ENCODE measurements at places on chromosomes 3 and 15.
A peak's percentile ranks its signal among the peaks of the same experiment; 100 is the strongest.

- no peak for DNase-seq
These were observed 12.8 kb upstream of the CSRNP1 start for GRCh38 chr3:39166134-39166710.

DNA sequence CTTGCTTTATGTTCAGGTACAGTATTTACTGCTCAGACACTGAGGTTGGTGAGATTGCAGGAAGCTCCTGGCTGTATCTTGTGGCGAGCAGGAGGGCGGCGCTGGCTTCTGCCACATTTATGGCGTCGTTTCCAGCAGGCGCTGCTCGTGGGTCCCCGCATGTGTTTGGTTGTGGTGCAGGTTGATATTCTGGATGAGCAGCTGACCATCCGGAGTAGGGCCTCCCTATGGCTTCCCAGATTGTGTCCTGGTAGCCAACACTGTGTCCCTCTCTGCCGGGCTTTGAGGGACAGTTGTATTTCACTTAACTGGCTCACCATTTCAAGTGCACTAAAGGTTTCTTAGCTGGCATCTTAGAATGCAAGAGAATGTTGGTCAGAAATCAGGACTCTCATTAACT, 386.5 kb upstream of the TPM1 start:
- no peak for DNase-seq

DNA sequence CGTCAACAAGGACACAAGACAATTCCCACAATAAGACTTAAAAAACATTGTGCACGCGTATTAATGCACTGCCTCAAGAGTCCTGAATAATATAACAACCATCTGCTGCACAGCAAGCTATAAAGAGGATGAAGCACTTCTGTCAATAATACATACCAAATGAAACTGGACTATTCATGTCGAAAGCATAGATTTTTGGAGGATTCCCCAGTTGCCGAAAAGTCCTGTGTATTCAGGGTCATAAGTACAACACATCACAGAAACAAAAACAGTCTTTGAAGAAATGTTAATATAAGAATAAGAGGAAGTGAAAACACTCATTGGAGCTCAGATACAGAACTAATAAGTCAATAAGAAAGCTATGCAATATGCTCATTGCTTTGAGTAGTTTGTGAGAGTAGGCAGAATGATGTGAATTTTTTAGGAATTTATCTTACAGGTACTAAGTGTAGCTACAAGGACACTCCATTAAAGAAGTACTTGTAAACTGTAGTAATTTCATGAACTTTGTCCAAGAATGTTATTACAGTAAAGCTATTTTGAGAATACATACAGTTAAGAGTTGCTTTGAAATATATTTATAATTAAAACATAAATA, 31.6 kb downstream of the CBLB start:
- no peak for DNase-seq

GRCh38 chr3:188853856-188854771, 317.7 kb upstream of the TPRG1 start:
- DNase-seq = no peak

- DNase-seq = no peak
These were observed 185.5 kb upstream of the KCNMB2 start for GRCh38 chr3:178350763-178351162.

- no peak for DNase-seq
These were observed 41.0 kb upstream of the C15orf61 start for GRCh38 chr15:67479781-67480505.

DNA sequence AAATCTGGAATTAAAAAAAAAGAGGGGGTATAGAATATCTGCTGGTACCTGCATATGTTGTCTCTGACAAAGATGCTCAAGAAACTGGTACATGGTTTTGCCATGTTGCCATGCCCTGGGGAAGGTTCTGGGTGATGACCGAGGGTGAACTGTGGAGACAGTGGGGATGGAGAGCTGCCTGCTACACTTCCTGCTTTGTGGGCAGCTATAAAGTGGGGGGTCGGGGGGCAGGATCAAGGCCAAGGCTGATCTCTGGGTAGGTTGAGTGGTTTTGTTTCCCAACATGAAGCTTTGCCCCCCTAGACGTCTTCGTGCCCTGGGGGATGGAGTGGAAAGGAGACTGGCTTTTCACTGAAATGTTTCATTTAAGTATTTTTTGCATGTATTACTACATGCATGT, 74.6 kb downstream of the IQSEC1 start:
- DNase-seq = no peak

DNA sequence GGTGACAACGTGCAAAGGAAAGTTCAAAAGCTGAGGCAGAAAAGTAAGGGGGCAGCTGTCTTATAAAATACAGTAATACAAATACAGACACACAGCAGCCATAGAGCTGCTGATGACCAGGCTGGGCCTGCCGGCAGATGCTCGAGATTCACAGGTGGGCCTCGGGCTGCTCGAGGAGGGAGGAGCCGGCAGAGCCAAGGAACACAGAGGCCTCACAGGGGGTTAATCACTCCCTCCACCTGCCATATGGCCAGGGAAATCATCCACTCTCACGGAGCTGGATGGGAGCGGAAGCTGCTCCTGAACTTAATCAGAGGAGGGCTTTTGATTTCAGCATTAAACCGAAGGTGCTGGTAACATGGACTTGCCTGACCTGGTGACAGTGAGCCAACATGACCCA, 29.6 kb upstream of the MGLL start:
- DNase-seq = no peak

- no peak for DNase-seq
These were observed 29.6 kb downstream of the TLNRD1 start for GRCh38 chr15:81030301-81030750.

GRCh38 chr3:4225005-4225471, 78.1 kb upstream of the SETMAR start:
- no peak for DNase-seq

DNA sequence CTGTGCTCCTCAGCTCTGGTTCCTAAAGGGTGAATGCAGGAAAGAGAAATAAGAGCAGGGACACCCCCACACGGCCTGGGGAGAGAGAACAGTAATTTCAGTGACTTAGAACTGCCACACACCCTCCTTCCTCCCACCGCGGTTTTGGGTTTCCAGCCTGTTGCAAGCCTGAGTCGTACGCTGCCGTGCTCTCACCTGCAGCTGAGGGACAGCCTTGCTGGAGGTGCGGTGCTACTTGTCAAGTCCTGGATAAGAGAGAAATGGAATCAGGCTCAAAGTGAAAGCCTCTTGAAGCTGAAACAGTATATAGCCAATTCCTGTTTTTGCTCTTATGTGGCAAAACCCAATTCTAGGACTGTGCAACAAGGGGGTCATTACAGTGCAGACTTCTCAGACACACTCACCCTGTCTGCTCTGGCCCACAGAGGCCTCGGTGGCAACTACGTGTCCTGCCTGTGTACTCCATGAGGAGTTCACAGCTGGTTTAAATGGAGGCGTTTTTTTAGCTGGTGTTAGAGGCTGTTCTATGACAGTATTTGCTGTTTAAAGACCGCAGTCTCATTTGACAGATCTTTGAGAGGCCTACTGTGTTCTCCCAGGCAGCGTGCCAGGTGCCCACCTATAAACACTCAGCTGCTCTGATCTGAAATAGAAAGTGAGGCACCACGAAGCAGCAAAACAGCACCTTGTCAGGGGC, 42.9 kb downstream of the TBC1D2B start:
- DNase-seq = peak; percentile 71

DNA sequence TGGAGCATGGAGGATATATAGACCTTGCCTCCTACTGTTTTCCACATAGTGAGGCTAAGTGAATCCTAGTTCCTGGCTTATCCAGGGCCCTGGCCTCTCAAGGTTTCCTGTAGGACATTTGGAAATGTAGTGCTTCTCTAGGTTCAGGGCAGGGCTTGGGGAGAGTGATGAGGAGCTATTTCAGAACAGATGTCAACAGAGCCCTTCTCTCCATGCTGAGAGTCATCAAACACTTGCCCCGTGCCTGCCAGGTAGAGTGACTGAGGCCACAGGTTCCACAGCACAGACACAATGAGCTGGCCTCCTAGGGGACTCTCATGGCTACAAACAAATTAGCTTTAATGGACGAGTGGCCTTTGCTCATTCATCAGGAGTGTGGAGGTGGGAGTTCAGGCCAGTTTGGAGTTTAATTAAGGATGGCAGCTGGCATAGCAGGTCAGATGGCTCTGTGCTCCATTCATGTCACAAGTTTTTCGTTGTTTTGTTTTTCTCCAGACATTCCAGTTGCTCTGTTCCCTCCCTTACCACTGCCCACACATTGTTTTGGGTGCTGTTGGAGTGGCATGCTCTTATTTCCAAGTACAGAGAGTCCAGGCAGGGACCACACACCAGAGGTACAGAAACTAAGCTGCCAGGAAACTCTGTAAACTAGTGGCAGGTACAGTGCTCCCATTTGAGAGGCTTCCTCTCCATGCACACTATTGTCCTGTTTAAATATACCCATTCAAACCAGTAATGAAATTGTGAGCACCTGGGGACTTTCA, 189.8 kb downstream of the RYR3 start:
- DNase-seq = no peak

GRCh38 chr15:101543926-101544612, 54.6 kb upstream of the PCSK6 start:
- DNase-seq = no peak

- DNase-seq = no peak
These were observed 216.5 kb upstream of the PEX5L start for GRCh38 chr3:180253283-180253682.

GRCh38 chr15:70127288-70127746, 29.6 kb upstream of the TLE3 start:
- no peak for DNase-seq

DNA sequence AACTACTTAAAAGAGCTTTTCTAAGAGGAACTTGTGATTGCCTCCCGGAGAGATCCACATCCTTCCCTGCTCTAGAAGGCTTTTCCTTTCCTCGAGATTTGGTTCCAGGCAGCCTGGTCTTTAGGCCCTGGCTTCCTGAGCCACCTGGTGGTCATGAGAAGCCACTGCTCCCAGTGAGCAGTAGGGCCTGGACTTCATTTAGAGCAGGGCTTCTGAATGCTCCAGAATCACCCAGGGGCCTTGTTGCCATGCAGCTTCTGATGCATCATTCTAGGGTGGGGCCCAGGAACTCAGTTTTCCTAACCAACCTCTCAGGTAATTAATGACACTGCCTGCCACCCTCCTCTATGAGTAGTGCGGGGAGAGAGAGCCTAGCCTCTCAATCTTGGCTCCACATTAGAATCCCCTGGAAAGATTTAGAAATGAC, 29.6 kb downstream of the PSMD6 start:
- DNase-seq = peak; percentile 71

- DNase-seq = no peak
These were observed 449.6 kb upstream of the TGFBR2 start for GRCh38 chr3:30156586-30157498.

GRCh38 chr3:175940881-175941280, 1081.7 kb downstream of the NAALADL2 start:
- DNase-seq = no peak

DNA sequence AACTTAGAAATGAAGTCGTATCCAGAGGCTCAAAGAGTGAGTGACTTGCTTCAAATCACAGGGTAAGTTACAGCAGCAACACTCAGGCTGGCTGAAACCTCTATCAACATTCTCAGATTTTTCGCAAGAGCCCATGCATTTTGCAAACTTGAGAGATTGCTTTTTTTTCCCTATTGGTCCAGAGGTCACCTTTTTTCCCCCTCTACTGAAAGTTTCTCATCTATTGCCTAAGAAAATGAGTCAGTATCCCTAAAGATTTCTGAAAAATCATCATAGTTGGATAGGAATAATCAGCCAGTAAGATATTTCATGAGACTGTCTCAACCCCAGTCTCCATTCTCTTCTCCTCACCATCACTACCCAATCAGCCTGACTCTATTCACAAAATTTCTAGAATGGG, 410.6 kb downstream of the FOXP1 start:
- no peak for DNase-seq

DNA sequence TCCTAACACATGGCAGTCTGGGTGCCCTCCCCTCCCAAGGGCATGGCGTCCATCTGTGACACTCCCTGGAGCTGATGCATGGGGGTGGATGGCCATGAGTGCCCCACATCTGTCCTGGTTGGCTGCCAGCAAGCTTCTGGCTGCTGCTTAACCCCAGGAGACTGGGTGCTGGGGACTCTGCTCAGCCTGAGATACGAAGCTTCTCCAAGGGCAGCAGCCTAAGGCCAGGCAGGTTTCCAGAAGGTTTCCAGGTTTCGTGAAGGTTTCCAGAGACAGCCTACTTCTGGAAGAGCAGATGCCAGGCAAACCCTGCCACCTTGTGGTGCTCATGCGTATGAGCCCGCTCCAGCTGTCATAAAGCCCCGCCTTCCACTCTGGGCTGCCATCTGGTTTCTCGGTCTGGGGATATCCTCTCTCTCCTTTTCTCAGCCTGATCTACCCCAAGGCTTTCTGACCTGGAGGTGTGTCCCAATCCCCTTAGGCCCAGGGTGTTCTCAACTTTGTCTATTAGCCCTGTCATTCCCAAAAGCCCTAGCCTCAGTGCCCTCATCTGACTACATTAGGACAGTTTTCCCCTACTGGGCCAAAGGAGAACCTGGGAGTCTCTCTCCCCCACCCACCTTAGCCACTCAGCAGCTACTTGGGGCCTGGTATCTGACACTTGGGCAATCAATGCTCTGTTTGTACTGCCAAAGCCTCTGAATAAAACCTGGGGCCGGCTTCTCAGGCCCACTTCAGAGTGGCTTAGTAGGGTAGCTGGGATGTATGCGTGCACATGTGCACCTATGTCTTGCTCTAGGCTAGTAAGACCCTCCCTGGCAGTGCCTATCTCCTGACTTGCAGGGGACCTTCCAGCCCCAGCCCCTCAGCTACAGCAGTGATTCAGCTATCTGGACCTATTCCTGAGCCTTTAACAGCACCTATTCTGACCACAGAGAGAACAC, 12.0 kb downstream of the MRPL46 start:
- DNase-seq = no peak

DNA sequence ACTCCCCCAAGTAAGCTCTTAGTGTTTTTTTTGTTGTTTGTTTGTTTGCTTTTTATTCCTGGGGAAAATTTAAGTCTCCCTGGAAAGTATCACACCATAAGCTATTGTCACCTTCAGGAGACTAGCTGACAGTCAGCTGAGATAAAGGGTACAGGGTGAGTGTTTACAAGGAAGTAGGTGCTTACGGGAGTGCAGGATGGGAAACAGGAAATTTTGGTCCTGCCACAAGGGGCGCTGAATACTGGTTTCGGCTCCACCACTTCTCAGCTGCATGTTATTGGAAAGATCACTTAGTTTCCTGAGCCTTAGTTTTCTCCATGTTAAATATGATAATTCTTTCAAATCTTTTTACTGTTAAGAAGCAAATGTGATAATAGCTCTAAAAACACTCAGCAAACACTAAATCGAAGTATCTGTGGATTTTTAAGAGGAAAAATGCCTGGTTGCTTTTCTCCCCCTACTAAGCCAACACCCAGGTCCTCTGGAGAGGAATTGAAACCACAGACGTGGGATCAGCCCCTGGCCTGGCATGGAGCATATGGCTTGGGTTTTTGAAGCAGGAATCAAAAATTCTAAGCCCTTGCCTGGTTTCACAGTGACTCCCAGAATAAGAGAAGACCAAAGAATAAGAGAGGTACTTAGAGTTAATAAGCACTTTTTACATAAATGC, 90.7 kb downstream of the SCN11A start:
- DNase-seq = no peak

GRCh38 chr3:13051066-13051465, 22.2 kb downstream of the IQSEC1 start:
- no peak for DNase-seq
